ENCODE measurements at places on chromosomes 5 and 9. TPM values are rescaled to one million over a fixed set of nuclear protein-coding genes. Genes with fewer than 3 reads are reported as not detected.

- no peak overlapping the region for H3K4me3 ChIP-seq
- no peaks in the 10 kb centered on the region for H3K36me3 ChIP-seq
- no peak for DNase-seq
- no peaks in the 10 kb centered on the region for H3K4me1 ChIP-seq
These were observed 4.3 kb upstream of the TRIO start for GRCh38 chr5:14138608-14139540.

Gene SLC4A9
- not detected for total RNA-seq

Gene GPRIN1
- 0.23 TPM for total RNA-seq

Gene PCDHB13
- 0.42 TPM for total RNA-seq

Gene CDKN2B-AS1
- total RNA-seq: 0.42 TPM

Gene DBH
- 0.37 TPM for total RNA-seq

Gene CATSPER3
- 0.33 TPM for total RNA-seq

Gene DAPK1
- 25.4 TPM for total RNA-seq
